Activated CD4-positive, alpha-beta T cell treated with anti-CD3 and anti-CD28 coated beads, Interleukin-2, amount 10 ng/mL, durations not matched to agents 24 days and 14 days (primary cell): ENCODE measurements at places on chromosomes 2 and 18. TPM values are rescaled to one million over a fixed set of nuclear protein-coding genes. Genes with fewer than 3 reads are reported as not detected.

- no peaks in the 10 kb centered on the region for H3K27me3 ChIP-seq
- H3K4me1 ChIP-seq, result peaks cover 56% of the 10 kb centered on the region
- peak overlapping the region; percentile 52 for H3K4me3 ChIP-seq
- no peak for DNase-seq
- H3K27ac ChIP-seq, result peak overlapping the region; percentile 89
Observed at GRCh38 chr2:233233618-233234230, 17.7 kb upstream of the ATG16L1 start.

GRCh38 chr2:54638103-54638502 is 85.4 kb upstream of the EML6 start:
- no peak overlapping the region for H3K27ac ChIP-seq
- no peak overlapping the region for H3K4me3 ChIP-seq
- peaks cover 29% of the 10 kb centered on the region for H3K4me1 ChIP-seq
- H3K36me3 ChIP-seq, result peaks cover 61% of the 10 kb centered on the region
- no peaks in the 10 kb centered on the region for H3K27me3 ChIP-seq
- no peak for DNase-seq

DNA sequence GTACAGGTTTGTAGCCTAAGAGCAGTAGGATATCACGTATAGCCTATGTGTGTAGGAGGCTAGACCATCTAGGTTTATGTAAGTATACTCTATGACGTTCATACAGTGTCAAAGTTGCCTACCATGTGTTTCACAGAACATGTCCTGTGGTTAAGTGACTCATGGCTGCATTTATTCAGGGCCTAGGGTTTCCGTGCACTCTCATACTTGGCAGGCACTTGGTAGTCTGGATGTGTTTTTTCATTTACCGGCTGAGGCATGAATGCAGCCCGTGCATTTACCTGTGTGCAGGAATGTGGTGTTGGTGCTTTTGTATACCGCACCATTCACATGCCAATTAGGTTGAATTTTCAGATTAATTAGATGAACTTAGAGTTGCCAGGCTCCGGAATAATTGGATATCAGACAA is 43.4 kb downstream of the MYL12B start:
- peak overlapping the region; percentile 60 for H3K4me3 ChIP-seq
- no peaks in the 10 kb centered on the region for H3K36me3 ChIP-seq
- peaks cover 19% of the 10 kb centered on the region for H3K4me1 ChIP-seq
- H3K27ac ChIP-seq, result peak overlapping the region; percentile 92
- peak; percentile 85 for DNase-seq

Gene GBX2
- not detected in 2 replicates for total RNA-seq

- no peak overlapping the region for H3K27ac ChIP-seq
- H3K36me3 ChIP-seq, result no peaks in the 10 kb centered on the region
- DNase-seq, result no peak
Observed at GRCh38 chr2:152307863-152308262, 27.1 kb upstream of the FMNL2 start.

GRCh38 chr2:46041434-46041833 is 255.8 kb upstream of the EPAS1 start:
- DNase-seq, result no peak
- H3K27me3 ChIP-seq, result no peaks in the 10 kb centered on the region
- no peak overlapping the region for H3K27ac ChIP-seq
- H3K36me3 ChIP-seq, result peaks cover 2% of the 10 kb centered on the region
- peaks cover 6% of the 10 kb centered on the region for H3K4me1 ChIP-seq

GRCh38 chr18:36307513-36307912 is 10.0 kb downstream of the FHOD3 start:
- H3K27me3 ChIP-seq, result peaks cover 37% of the 10 kb centered on the region
- H3K4me3 ChIP-seq, result no peak overlapping the region
- no peak for DNase-seq
- no peak overlapping the region for H3K27ac ChIP-seq
- H3K36me3 ChIP-seq, result no peaks in the 10 kb centered on the region

GRCh38 chr2:242034996-242035814 is 165.7 kb downstream of the RTP5 start:
- DNase-seq, result no peak
- peaks cover 19% of the 10 kb centered on the region for H3K4me1 ChIP-seq
- no peaks in the 10 kb centered on the region for H3K36me3 ChIP-seq
- no peak overlapping the region for H3K27ac ChIP-seq
- H3K27me3 ChIP-seq, result peaks cover 36% of the 10 kb centered on the region

Gene IL1RN
- 3.0 and 3.3 TPM in 2 replicates for total RNA-seq

GRCh38 chr18:32469190-32469651 is 1.5 kb downstream of the GAREM1 start:
- peak overlapping the region; percentile 78 for H3K4me3 ChIP-seq
- H3K36me3 ChIP-seq, result no peaks in the 10 kb centered on the region
- H3K4me1 ChIP-seq, result peaks cover 16% of the 10 kb centered on the region

GRCh38 chr2:5070257-5070656 is 621.9 kb upstream of the SOX11 start:
- no peaks in the 10 kb centered on the region for H3K27me3 ChIP-seq
- no peak overlapping the region for H3K4me3 ChIP-seq
- H3K4me1 ChIP-seq, result no peaks in the 10 kb centered on the region
- no peak for DNase-seq
- no peaks in the 10 kb centered on the region for H3K36me3 ChIP-seq

Gene BCL11A
- not detected in 2 replicates for total RNA-seq

Gene CIDEA
- total RNA-seq, result not detected in 2 replicates

GRCh38 chr2:201172279-201172678 is 10.7 kb upstream of the CASP10 start:
- DNase-seq, result no peak
- no peak overlapping the region for H3K4me3 ChIP-seq
- no peaks in the 10 kb centered on the region for H3K27me3 ChIP-seq

GRCh38 chr18:36580874-36581750 is 247.7 kb downstream of the TPGS2 start:
- no peaks in the 10 kb centered on the region for H3K36me3 ChIP-seq
- peak; percentile 6 for DNase-seq
- no peaks in the 10 kb centered on the region for H3K4me1 ChIP-seq
- no peak overlapping the region for H3K27ac ChIP-seq
- H3K4me3 ChIP-seq, result no peak overlapping the region

Gene DNPEP
- total RNA-seq, result 129 and 148 TPM in 2 replicates

DNA sequence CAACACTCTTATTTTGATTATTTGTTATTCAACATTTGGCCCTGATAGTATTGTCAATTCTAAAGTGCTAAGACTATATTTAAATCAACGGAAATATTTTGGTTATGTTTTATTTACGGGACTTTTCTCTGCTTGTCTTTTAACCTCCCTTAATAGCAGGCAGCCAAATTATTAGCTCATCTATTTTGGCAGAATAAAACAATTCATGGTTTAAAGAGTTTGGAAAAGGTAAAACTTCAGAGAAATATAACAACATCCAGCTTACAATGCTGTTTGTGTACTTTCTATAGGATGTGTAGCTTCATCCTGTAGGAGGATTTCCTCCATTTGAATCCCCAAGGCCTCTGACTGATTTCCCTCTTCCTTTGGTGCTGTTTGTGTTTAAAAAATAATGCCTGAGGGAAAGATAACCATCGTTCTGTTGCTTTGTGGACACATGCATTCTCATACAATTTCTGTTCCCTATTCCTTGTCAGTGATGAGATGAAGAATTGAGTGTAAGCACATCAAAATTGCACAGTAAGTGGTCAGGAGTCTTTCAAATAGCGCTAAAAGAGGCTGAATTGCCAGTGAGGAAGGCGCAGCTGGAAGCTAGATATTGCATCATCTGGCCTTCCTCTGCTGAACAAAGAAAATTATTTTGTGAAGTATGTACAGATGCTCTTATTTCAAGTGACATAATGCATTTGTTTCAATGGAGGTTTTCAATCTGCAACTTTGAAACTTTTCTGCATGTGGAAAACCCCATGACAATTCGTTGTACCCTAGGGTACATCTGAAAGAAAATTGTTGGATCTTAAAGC is 80.3 kb downstream of the CD28 start:
- no peak overlapping the region for H3K27ac ChIP-seq
- H3K27me3 ChIP-seq, result no peaks in the 10 kb centered on the region
- no peaks in the 10 kb centered on the region for H3K36me3 ChIP-seq
- DNase-seq, result no peak
- no peak overlapping the region for H3K4me3 ChIP-seq

Gene SIX3
- not detected in 2 replicates for total RNA-seq

- H3K27me3 ChIP-seq, result no peaks in the 10 kb centered on the region
- no peaks in the 10 kb centered on the region for H3K36me3 ChIP-seq
- H3K27ac ChIP-seq, result no peak overlapping the region
- H3K4me1 ChIP-seq, result no peaks in the 10 kb centered on the region
- H3K4me3 ChIP-seq, result no peak overlapping the region
Observed at GRCh38 chr2:66667301-66667700, 232.4 kb downstream of the MEIS1 start.

DNA sequence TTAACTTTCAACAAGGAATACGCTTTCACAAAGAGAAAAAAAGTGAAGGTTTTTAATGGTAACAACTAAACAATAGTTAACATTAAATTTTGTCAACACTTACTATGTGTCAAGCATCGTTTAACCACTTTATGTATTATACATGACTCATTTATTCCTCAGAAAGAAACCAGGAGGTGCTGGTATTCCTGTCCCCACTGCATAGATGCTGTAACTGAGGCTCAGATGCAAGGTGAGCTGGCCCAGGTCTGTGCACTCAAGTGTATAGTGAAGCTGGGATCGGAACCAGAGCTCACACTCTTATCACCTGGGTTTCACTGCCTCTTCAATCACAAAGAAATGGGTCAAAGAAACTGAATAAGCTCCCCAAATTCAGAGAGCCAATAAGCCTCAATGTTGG is 16.5 kb downstream of the FBXO15 start:
- H3K36me3 ChIP-seq, result no peaks in the 10 kb centered on the region

DNA sequence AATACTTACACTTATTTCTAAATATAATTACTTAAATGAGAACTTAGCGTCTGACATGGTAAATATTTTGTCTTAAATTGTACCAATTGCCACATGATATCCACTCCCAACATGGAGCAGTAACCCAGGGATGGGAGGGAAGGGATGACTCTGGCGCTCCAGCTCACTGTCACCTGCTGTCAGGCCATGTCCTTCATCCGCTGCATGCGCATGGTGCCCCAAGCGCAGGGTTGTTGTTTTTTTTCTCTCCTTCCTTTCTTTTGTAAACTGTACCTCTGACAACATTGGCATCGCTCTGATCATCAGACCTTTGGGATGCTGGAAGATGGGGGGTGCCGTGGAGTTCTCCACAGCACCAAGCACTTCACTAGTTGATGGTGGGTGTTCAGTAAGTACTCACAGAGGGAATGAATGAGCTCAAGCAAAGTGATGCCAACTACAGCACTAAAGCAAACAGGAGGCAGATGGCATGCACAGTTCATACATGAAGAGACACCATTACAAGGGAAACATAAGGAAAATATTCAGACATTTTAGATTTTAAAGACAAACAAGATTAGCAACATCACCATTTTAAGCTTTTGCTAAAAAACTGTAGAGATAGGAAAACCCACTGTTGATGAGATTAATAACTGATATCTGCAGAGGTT is 247.8 kb downstream of the GBX2 start:
- H3K27ac ChIP-seq, result no peak overlapping the region
- H3K4me3 ChIP-seq, result no peak overlapping the region
- no peaks in the 10 kb centered on the region for H3K36me3 ChIP-seq

DNA sequence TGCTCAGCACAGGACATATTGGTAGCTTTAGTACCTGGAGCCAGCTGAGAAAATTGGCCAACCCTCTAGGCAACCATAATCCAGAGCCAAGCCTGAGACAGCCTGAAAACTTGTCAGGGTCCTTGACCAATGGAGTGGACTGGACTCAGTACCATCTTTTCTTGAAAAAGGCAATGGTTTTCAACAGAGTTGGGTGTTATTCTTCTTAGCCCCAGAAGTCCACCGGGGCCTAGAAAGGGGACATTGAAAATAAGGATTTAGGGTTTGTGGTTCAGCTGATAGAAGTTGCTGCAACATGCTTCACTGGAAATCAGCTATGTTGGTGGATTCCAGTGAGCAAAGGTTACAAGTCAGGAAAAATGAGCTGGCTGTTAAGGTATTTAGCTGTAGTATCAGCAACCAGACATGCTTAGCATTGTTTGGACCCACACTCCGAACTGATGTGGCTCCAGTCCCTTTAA is 22.1 kb upstream of the CNOT11 start:
- H3K27ac ChIP-seq, result no peak overlapping the region
- H3K4me1 ChIP-seq, result peaks cover 4% of the 10 kb centered on the region
- H3K4me3 ChIP-seq, result no peak overlapping the region
- H3K36me3 ChIP-seq, result peaks cover 3% of the 10 kb centered on the region
- DNase-seq, result no peak
- H3K27me3 ChIP-seq, result no peaks in the 10 kb centered on the region

Gene GRP
- total RNA-seq, result not detected in 2 replicates

DNA sequence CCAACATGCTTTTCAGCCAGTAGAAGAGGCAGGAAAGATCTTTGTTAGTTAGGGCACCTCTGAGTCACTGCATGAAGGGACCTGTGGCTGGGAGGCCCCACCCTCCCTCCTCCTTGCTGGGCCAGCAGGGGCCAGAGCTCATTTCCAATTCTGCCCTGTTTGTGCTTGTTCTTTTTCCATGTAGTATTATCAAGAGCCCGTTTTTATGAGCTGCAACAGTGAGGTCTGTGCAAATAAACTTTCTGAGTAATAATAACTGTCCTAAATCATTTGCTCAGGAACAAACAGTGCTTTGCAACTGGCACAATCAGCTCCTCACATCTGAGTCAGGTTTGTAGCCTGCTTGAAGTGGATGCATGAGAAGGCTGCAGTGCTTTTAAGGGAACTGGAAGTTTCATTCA is 128.0 kb downstream of the ARL4C start:
- peak; percentile 85 for DNase-seq
- H3K4me3 ChIP-seq, result peak overlapping the region; percentile 10
- H3K36me3 ChIP-seq, result no peaks in the 10 kb centered on the region
- H3K4me1 ChIP-seq, result peaks cover 69% of the 10 kb centered on the region

DNA sequence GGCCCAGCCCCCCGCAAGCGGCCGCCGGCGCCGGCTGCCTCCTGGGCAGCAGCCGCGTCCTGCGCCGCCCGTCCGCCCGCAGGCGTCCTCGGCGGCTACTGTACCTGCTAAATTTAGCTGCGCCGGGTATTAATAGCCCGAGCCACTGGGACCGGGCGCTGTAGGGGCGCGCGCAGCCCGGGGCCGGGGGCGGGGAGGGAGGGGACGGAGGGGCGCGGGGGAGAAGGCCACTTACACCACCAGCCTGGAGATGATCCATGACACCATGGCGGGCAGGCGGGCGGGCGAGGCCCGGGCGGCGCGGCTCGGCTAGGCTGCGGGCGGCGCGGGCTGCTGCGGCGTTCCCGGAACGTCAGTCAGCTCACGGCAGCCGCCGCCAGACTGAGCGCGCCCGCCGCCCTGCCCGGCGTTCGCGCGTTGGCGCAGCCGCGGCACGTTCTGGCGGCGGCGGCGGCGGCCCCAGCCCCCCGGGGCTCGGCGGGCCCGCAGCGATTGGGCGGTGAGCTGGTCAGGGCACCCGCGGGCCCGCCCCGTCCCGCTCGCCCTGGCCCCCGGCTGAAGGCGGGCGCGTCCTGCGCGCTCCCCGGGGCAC is at the start of gene REEP1:
Gene REEP1, minus strand, starts transcription at position 383 of the 592 bp plus-strand sequence. Its CDS starts 116 bp downstream, at position 267.
- peak; percentile 71 for DNase-seq
- H3K4me1 ChIP-seq, result peaks cover 13% of the 10 kb centered on the region
- H3K27me3 ChIP-seq, result peaks cover 72% of the 10 kb centered on the region
- H3K27ac ChIP-seq, result no peak within 1 kb of the TSS
- peak within 1 kb of the TSS; percentile 83 for H3K4me3 ChIP-seq

Gene MEIS1
- 0.31 TPM in 1 of 2 replicates, not detected in the other for total RNA-seq

GRCh38 chr18:31380912-31381311 is 4.3 kb downstream of the DSG4 start:
- H3K4me1 ChIP-seq, result no peaks in the 10 kb centered on the region
- H3K36me3 ChIP-seq, result no peaks in the 10 kb centered on the region
- no peaks in the 10 kb centered on the region for H3K27me3 ChIP-seq
- H3K4me3 ChIP-seq, result no peak overlapping the region
- no peak for DNase-seq
